ENCODE measurements at places on chromosomes 3 and 15.
A peak's percentile ranks its signal among the peaks of the same experiment; 100 is the strongest.

GRCh38 chr3:126149960-126150515 lies 30.3 kb downstream of the ALDH1L1 start:
- no peak for DNase-seq

- no peak for DNase-seq
Measured at GRCh38 chr15:69997813-69998212, 99.9 kb downstream of the TLE3 start.

GRCh38 chr3:24360957-24361356 lies 133.7 kb downstream of the THRB start:
- no peak for DNase-seq

- DNase-seq = no peak
Measured at GRCh38 chr3:188407158-188407880, 253.4 kb downstream of the LPP start.

GRCh38 chr3:194355379-194355778 lies 4.3 kb upstream of the CPN2 start:
- no peak for DNase-seq

GRCh38 chr3:131406274-131406673 lies 24.7 kb downstream of the NUDT16 start:
- no peak for DNase-seq

GRCh38 chr3:124520970-124521369 lies 209.3 kb upstream of the UMPS start:
- no peak for DNase-seq

DNA sequence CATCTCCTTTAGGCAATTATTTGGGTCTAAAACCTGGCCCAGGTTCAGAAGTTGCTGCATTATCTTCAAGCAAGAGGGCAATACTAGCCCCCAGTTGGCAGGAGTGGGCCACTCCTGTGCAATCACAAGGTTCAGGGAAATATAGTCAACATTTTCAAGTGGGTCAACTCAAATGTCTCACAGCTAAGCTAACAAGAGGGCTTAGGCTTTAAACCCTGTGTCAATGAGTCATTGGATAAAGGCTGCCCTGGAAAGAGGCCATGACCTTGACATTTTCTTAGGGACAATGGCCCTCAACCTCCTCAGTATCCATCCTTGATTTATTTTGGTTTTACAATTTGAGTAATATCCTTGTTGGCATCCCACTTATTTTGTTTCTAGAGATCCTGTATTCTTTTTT lies 73.5 kb upstream of the DCP1A start:
- no peak for DNase-seq

DNA sequence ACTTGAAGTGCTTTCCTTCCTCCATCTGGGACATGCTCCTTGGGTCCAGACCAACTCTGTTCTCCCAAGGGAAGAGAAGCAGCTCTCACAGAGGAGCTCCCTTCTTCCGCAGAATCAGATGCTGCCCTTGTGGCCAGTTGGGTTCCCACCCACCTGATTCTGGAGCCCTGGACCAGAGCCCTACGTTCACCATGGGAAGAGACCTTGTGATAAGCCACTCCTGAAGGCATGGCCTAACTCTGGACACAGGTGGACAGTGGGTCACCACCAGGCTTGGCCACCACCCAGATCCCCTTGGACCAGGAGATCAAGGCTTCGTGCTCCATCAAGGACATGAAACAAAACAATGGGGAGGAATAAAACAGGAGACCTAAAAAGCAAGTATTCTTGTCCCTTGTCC lies 172.2 kb downstream of the RPLP1 start:
- DNase-seq = no peak

- no peak for DNase-seq
Measured at GRCh38 chr3:61924090-61924735, 362.8 kb downstream of the PTPRG start.

DNA sequence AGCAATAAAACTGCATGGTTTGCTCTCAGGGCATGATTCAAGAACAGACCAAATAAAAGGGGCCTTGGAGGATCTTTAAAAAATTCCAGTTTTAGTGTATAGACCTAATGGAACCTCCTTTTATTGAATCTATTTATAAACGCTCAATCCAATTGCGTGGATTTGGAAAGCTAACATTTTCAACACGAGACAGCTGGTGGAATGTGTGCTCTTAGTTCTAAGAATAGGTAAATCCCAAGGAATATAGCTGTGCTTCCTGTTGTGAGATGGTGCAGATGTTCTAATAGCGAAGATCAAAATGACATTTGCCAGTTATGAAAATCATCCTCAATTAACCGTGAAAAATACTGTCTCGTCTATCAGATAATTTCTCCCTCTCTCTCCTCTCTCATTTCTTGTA lies 192.5 kb downstream of the ATP10A start:
- DNase-seq = no peak

- DNase-seq = no peak
Measured at GRCh38 chr3:156818890-156819289, 7.3 kb upstream of the LEKR1 start.

- DNase-seq = no peak
Measured at GRCh38 chr15:67832031-67832551, 6.8 kb downstream of the SKOR1 start.

DNA sequence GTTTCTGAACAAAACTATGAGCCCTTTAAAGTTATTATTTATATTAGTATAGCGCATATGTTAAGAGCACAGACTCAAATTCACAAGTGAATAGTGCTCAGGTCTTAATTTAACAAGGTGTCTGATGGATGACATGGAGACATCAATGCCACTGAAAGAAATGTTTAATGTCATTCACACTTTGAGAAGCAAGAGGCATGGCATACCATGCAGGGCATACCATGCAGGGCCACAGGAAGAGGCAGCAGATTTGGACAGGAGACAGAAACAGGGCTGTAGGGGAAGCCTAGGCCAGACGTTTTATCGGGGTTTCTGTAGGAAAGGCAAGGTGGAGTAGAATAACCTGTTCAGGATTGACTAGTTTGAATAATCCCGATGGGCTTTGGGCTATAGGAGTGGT lies 150.2 kb upstream of the KCNH8 start:
- no peak for DNase-seq

GRCh38 chr3:30751610-30752299 lies 142.7 kb downstream of the GADL1 start:
- DNase-seq = peak; percentile 64

- no peak for DNase-seq
Measured at GRCh38 chr3:120370463-120370862, 21.3 kb upstream of the LRRC58 start.

DNA sequence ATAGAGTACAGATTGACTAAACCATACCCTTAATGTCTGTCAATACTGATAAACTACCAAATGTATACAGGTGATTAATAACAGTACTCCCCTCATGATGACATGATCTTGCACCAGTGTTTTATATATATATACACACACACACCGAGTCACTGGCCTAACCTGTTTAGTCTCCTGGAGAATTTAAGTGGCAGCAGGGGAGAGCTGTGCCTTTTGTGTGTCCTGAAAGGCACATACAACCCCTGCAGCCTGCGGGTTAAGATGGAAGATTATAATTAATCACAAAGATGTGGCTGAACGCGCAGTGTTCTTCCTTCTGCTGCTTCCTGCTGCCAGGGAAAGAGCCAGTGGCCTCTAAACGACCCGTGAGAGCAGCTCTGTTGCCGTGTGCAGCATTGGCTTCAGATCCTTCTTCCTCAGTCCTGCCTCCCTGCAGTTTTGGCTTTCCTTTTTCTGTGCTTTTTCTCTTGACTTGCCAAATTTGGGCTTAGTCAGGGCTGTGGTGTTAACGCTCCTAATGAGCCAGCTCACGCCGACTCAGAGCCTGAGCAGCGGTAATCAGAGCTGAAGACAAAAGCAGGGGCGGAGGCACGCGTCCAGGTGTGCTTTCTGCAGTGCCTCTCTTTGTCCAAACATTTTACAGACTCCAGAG lies 42.5 kb upstream of the UBE3A start:
- DNase-seq = no peak

GRCh38 chr15:90774731-90775514 lies 57.8 kb downstream of the BLM start:
- no peak for DNase-seq

GRCh38 chr3:126999383-126999782 lies 16.5 kb downstream of the PLXNA1 start:
- no peak for DNase-seq

DNA sequence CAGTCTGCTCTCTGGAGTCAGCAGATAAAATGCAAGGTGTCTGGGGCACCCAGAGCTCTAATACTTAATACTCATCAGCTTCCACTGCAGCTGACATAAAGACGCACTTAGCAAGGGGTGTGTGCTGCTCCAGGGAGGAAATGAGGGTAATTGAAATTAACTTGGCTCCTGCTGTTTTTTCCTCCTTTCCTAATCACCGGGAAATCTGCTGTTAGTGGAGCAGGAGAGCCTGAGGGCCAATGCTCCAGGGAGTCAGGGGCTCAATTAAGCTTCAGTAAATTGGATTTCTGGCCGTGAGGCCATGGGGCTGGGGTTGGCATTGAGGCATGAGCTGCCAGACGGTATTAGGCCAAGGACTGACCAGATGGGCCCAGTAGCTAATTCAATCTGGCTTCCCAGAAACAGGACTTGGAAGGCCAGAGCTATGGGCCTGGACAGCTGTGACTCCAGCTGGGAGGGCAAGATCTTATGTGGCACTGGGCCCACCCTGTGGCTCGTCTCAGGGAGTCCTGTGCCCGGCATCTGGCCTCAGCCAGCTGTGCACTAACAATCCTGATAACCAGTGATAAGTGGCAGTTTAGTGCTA lies 30.7 kb upstream of the CHRNB4 start:
- no peak for DNase-seq

GRCh38 chr15:48806151-48806550 lies 4.7 kb downstream of the CEP152 start:
- DNase-seq = no peak

- DNase-seq = peak; percentile 23
Measured at GRCh38 chr3:129045675-129046036, 14.9 kb upstream of the GP9 start.

DNA sequence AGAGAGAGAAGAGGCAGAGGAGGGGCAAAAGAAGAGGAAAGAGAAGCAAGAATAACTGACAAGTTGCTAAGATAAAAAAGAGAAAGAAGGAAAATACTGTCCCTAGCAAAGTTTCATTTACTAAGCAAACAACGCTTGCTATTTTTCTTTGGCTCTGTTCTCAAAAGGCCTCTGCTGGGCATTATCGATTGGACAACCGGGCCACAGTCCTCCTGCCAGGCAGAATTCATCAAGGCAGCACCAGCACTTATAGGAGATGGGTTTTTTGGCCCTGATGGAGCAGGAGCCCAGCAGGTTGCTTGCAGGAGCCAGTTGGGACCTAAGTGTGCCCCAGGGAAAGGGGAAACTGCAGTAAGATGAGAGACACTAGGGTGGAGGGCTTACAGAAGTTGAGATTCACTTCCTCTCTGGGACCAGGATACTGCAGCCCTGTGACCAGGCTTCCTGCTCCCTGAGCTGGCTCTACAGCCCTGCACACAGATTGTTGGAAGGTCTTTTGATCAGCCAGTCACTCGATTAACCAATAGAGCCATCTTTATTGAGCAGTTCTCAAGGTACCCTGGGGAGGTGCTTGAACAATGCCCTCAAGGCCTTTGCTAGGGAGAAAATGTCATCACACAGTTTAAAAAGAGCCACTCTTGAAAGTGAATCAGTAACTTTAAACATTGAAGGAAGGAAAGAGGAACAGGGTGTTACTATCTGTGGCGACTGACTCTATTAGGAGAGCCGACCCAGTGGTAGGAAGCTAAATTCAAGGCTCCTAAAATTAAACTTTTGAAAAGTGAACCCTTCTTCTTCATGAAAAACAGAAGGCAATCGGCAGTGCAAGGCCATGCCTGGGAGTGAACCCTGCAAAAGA lies 28.8 kb upstream of the GLCE start:
- DNase-seq = no peak

DNA sequence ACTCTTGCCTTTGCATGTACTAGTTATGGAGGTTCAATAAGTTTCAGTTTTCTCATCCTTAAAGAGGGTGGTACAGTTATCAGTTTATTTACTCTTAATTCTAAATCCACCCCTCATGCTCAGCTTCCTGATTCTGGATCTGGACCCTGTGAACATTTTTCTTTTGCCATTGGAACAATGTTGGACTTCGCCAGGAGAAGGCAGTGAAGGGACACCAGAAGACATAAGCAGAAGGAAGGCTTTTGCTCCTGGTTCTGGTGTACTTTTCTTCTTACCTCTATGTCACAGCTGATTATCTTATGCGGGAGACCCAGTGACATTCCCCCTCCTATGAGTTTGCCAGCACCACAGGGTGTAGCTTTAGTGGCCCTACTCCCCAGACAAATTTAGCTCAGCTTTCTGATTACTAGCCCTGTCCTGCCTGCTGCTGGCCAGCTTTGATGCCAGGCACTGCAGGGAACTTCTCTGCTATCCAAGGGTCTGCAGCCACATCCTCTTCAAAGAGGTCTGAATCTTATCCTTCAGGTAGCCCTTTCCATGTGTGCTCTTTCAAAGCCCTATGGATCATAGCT lies 466.3 kb upstream of the EPHA3 start:
- no peak for DNase-seq

DNA sequence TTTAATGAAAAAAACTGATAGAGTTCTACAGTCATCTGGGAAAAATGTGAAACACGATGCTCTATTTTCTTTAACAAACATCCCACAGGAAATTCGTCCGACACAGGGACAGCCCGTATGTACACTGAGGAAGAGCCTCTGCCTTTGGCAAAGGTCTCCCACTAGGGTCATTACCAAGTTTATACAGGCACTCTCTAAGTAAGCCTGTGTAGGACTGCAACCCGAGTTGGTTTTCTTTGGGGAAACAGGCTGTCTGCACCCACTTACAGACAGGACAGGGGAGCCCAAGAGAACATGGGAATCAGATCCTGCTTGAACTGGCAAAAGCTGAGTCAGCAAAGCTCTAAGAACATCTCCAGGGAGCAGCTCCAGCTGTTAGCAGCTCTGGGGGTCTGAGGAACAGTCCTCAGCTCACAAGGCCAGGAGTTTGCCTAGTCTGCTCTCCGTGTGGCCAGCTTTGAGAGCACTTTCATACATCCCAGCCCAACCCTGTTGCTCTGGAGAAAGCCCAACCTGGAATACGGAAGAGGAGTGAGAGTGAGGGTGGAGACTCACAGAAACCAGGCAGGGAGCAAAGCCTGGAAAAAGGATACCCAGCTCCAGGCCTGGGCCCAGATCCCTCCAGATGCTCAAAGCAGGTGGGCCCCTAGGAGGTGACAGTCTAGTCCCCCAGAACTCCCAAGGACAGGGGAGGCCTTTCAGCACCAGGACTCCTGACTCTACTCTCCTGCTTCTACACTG lies 1.9 kb downstream of the TBC1D2B start:
- no peak for DNase-seq

DNA sequence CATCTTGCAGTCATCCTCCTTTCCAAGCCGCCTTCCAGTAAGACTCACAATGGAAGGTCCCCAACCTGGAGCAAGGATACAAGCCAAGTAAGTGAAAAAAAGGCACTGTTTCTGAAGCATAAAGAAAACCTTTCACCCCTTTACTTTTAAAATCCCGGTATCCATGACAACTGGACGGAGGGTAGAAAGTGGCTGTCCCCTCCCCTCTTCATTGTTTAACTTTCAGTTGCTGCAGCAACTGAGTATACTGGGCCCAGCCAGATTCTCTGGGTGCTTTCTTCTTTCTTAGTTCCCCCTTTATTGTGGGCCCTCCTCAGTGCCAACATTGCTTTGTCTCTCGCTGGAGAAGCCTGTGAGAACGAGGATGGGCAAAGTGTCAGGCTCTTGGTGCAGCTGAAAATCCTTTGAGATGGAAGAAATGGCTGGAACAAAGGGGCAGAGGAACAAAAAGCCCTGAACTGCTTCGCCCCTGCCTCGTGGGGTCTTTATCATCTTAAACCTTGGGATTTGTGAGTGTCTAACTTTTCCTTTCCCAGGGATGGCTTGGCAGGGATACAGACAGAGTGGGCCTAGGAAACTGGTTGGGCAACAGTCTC lies 224.0 kb upstream of the RGMA start:
- DNase-seq = no peak

GRCh38 chr3:14113965-14114635 lies 10.6 kb downstream of the CHCHD4 start:
- no peak for DNase-seq

GRCh38 chr3:13208706-13209633 lies 135.7 kb upstream of the IQSEC1 start:
- DNase-seq = no peak
